ENCODE measurements at places on chromosomes 12 and 14.

DNA sequence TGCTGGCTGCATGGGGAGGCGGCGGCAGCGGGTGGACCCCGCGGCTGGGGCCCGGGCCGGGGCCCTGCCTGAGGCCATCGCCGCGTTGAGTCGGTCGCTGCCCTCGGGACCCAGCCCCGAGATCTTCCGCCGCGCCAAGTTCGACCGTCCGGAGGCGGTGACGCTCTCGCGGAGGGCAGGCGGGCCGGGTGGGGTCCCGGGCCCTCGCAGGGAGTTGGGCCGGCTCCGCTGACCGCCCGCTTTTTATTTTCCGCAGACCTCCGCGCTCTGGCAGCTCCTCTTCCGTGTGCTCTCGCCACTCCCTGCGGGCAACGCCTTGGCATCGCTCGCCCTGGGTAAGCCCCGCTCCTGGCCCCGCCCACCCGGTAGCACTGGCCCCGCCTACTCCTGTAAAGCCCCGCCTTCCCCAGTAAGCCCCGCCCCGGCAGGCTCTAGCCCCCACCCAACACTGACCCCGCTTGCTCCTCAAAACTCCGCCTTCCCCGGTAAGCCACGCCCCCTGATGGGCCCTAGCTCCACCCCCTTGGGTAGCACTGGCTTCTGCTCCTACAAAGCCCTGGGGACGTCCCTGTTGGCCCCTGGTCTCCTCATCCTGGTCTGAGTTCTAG is 424 bp downstream of the TEDC1 start:
- peak; percentile 90 for DNase-seq
- no peaks in the 10 kb centered on the region for H3K36me3 ChIP-seq
- H3K4me1 ChIP-seq = peaks cover 12% of the 10 kb centered on the region
- peak overlapping the region; percentile 88 for H3K4me3 ChIP-seq

- H3K27me3 ChIP-seq = peaks cover 4% of the 10 kb centered on the region
- peaks cover 58% of the 10 kb centered on the region for H3K36me3 ChIP-seq
- no peak overlapping the region for H3K4me3 ChIP-seq
Observed at GRCh38 chr14:72666610-72667009, 227.3 kb downstream of the DPF3 start.

- H3K27me3 ChIP-seq = peaks cover 85% of the 10 kb centered on the region
- DNase-seq = no peak
- H3K36me3 ChIP-seq = no peaks in the 10 kb centered on the region
- H3K4me1 ChIP-seq = no peaks in the 10 kb centered on the region
- no peak overlapping the region for H3K27ac ChIP-seq
- no peak overlapping the region for H3K4me3 ChIP-seq
Observed at GRCh38 chr12:2732290-2732689, 62.5 kb upstream of the FKBP4 start.

GRCh38 chr12:69837657-69838415 is 12.8 kb downstream of the MYRFL start:
- H3K27ac ChIP-seq = no peak overlapping the region
- no peaks in the 10 kb centered on the region for H3K4me1 ChIP-seq
- no peak for DNase-seq
- no peaks in the 10 kb centered on the region for H3K36me3 ChIP-seq

DNA sequence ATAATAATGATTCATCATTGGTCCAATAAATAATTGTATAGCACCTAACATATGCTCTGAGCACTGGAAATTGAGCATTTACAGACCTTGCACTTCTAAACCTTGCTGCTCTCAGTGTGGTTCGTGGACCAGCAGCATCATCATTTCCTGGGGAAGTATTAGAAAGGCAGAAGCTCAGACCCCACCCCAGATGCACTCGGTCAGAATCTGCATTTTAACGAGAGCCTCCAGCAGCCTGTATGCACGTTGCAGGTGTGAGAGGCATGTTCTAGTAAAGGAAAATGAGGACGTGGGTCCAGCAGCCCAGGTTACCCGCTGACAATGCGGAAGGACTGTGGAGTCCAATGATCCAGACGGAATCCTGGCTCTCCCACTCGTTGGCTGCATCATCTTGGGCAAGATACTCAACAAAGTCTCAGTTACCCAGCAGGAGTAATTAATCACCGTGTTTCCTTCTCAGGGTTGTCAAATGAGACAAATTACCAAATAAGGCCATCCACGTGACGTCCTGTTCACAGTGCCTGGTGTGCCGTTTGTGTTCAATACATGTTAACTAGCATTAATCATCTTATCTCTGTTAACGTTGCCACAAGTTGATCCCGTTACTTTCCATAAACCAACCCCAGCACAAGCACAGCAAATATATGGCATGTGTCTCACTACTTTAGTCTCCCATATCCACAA is 49.2 kb upstream of the CCND2 start:
- peaks cover 56% of the 10 kb centered on the region for H3K4me1 ChIP-seq
- DNase-seq = no peak
- no peak overlapping the region for H3K4me3 ChIP-seq
- no peaks in the 10 kb centered on the region for H3K36me3 ChIP-seq
- no peak overlapping the region for H3K27ac ChIP-seq
